ENCODE measurements at places on chromosomes 2 and 18.
A peak's percentile ranks its signal among the peaks of the same experiment; 100 is the strongest.

GRCh38 chr2:109436610-109437225 lies 177.0 kb downstream of the SEPTIN10 start:
- no peak for DNase-seq

DNA sequence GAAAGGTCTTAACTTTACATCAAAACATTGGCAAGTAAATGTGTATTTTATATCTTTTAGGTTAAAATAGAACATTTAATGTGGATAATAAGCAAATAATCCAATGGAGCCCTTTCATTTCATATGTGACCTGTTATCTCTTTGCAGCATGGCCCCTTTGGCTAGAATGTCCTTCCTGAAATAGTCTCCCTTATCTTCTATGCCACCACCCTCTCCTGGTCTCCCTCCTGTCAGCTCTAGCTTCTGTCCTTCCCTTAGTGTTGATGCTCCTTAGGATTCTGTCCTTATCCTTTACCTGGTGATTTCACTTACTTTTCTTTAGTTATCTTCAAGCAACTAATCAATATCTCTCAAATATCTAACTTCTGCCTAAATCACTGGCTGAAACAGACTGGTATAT lies 87.1 kb upstream of the TFCP2L1 start:
- DNase-seq = no peak

DNA sequence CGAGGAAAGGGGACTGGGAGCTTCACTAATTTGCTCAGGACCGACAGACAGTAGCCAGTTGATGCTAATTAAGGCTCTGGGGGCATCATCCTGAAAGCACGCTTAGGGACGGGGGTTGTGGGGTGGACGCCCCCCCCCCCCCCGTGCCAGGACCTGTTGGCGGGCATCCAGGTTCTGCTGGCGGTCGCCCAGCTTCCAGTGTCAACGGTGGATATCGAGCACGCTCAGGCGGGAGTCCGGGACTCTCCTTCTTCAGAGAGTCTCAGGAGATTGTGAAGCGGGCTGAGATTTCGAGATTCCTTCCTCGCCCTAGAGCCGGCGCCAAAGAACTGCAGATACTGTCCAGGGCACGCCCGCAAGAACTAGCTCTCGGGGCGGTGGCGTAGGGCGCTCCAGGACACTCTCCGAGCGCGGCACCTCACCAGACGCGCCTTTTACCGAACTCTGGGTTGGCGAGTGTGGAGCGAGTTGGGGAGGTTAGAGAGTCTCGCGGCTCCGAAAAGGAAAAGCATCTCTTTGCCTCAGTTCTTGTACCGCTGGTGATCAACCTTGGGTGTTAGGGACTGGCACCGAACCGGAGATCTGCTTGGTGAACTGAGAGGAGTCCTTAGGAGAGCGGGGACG lies 5.6 kb downstream of the RAX start:
- DNase-seq = no peak

DNA sequence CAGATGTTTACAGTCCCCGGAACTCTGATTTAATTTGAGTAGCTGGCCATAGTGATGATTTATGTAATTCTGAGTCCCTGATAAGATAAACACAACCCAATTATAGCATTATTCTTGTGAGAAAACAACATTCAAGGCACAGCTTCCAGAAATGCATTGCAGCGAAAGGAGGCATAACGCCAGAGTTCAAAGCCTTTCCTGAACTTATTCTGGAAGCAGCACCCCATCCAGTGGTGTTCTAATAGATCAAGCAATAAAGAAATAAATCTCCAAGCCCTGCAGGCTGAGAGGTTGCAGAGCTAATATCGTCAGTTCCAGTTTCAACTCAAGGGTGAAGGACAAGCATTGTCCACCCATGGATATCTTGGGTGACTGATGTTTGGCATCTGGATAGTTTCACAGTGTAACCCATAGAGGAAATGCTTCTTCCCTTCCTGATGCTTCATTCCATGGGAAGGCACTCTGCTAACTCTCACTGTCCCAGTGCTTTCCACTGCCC lies 18.8 kb downstream of the CDH2 start:
- no peak for DNase-seq

GRCh38 chr2:20972110-20972509 lies 71.8 kb downstream of the APOB start:
- no peak for DNase-seq

DNA sequence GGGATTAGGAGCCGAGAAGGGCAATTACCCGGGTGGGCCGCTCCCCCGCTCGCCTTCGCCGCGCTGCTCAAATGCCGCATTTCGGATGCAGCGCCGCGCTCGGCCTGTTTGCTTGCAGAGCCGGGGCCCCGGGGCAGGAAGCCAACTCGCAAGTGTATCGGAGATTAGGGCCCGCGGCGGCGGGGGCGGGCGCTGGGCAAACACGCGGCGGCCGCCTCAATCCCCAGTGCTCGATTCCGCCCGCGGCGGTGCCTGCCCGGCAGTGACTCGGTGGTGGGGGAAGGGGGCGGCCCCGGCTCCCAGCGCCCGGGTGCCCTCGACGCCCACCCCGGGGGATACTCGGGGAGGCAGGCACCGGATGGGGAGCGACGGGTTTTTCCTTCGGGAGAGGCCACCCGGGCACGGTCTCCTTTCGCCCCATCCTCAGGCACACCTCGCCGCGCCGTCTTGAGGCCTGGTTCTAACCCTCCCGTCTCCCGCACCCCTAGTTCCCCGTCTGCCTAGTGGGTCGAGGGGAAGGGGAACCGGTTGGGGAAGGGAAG lies 26.6 kb upstream of the NOTO start:
- peak; percentile 41 for DNase-seq

DNA sequence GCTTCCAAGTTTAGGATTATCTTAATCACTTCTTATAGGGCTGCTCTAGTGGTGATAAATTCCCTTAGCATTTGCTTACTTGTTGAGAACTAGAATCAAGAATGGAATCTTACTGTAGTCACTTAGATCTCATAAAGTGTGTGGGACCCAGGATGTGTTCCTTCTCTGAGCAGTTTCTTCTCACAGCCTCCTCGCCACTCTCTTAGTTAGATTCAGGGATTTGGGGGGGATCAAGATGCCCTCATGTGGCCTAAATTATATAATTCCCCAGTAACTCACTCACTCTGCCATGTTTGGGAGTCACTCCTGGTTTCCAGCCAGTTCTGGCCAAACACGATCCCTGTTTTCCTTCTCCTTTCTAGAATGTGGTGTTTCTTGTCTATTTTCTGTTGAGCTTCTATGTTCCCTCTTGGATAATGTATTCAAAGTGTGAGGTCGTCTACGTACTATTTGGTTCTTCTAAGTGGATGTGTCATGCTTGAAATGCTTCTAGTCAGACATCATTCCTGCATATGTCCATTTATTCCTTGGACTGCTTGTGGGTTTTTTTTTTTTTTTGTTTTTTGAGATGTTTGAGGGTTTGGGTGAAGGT lies 414.9 kb upstream of the SYT4 start:
- no peak for DNase-seq

GRCh38 chr2:42513252-42513918 lies 19.6 kb upstream of the KCNG3 start:
- DNase-seq = no peak

- no peak for DNase-seq
Observed at GRCh38 chr2:219234331-219234730, 4.7 kb downstream of the ANKZF1 start.

- DNase-seq = no peak
Observed at GRCh38 chr2:233416706-233417105, 62.4 kb downstream of the DGKD start.

- DNase-seq = no peak
Observed at GRCh38 chr2:79638410-79638809, 125.6 kb downstream of the CTNNA2 start.

DNA sequence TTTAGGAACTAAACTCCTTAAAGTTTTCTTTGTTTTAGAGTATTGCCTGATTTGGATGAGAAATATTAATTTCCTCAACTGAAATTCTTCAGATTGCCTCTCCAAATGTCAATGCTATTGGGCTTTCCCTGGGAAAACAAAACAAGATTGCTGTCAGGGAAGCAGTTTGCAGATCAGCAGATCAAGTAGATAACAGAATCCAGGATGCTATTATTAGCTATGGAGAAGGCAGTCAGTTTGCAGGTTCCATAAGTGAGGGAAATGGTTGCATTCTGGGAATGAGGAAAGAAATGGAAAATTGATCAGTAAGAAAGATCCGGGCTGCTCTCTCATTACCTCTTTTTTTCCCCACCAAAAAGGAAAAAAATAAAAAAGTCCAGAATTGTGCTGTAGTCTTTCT lies 11.0 kb downstream of the LINC00305 start:
- DNase-seq = no peak

- DNase-seq = no peak
Observed at GRCh38 chr18:9974279-9974915, 60.6 kb downstream of the VAPA start.

DNA sequence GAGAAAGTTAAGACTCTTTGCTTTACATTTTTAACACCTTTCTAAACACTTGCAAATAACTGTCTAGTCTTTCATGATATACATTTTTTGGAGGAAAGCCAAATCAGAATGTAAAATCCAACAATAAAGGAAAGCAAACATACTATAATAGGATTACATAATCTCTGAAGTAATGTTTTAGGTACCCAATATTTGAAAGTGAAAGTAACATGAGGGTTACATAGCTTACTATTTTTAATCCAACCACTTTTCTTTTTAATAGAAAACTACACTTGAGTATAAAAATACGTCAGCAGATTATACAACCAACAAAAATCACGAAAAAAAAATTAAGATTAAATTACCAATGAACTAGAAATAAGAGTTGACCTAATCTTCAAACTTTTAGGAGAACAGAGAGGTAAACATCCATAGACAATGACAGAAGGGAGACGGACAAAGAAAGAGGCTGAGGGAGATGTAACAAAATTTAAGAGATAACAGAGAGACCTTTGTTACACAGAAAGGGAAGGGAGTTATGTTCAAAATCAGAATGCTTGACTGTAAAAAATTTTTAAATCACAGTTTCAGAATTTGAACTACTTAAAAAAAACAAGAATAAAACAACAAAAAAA lies 150.0 kb downstream of the IKZF2 start:
- DNase-seq = no peak

GRCh38 chr18:75958683-75959082 lies 531.2 kb upstream of the SMIM21 start:
- no peak for DNase-seq

- no peak for DNase-seq
Observed at GRCh38 chr2:80113399-80113798, 191.2 kb downstream of the LRRTM1 start.

GRCh38 chr2:33442528-33443079 lies 33.8 kb upstream of the RASGRP3 start:
- DNase-seq = no peak

DNA sequence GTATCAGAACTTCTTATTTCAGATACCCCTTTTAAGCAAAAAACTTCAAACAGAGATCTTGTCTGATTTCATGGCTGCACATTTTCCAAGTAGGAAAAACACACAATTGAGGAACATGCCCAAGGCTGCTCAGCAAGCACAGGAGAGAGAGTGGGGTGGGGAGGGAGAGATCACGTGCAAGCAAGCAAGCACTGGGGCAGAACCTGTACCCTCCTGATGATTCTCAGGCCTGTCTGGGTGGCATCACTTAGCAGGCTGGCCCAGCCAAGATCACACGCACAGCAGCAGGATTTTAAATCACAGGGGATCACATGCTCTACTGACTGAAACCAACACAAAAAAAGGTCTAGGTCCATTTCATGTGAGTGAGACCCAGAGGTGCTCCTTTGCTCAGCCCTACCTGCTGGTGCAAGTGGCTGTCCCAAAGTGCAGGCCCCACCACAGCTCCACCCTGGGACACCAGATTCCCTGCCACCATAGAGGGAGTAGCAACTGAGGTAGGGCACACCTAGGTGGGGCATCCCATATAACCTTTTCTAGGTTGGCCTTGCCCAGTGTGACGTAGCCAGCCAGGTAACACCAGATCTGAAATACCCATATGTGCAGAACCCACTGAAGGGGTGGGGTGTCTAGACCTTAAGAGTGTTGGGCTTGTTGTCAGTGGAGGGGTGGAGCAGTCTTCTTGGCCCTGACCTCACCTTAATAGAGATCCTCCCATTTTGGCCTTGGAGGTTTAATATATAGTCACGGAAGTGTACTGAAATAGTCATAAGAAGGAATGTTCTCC lies 1.8 kb upstream of the LYPD6B start:
- DNase-seq = no peak

- no peak for DNase-seq
Observed at GRCh38 chr2:86704459-86704971, 15.6 kb upstream of the RMND5A start.

DNA sequence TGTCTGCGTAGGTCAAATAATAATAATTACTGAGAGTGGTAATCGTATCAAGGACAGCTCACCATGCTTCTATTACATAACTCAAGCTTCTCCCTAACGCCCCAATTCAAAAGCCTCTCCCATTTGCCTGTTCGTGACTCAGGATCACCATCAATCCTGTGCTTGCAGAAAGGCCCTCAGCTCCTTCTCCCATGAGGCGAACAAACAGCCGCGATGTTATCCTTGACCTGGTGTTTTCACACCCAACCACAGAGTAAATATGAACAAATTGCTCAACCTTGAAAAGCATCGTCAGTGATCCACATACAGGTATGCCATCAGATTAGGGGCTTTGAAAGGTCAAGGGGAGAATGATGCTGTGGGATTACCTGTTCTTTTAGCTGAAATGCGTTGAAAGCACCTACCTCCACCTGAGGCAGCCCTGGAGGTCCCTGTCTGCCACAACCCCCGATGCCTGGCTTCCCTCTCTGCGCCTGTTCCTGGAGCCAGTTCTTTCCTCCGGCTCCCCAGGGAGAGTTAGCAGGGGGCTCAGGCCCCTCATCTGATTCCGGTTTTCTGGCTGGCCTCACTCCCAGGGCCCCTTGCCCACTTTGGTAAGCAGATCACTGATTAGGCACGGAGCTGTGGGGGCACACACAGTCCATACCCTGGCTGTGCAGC lies 39.1 kb upstream of the ODC1 start:
- DNase-seq = no peak

GRCh38 chr2:23484275-23484674 lies 99.3 kb downstream of the KLHL29 start:
- DNase-seq = no peak

- DNase-seq = no peak
Observed at GRCh38 chr18:34649080-34649479, 61.0 kb upstream of the DTNA start.

DNA sequence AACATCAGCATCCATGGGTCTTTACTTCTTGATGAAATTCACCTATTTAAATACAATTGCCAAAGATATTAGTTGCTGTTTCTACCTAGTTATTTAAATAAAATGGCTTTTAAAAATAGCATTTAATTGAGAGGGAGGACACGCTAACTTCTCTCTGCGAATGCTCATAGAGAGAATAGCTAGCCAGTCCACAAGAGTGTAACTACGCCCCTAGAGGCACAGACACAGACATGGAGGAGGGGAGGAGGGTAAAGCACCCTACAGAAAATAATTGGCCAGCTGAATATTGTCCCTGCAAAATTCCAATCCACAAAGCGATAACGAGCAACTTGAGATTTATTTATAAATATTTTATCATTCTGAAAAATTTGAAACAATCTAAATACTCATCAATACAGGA lies 97.0 kb upstream of the PAPOLG start:
- no peak for DNase-seq

DNA sequence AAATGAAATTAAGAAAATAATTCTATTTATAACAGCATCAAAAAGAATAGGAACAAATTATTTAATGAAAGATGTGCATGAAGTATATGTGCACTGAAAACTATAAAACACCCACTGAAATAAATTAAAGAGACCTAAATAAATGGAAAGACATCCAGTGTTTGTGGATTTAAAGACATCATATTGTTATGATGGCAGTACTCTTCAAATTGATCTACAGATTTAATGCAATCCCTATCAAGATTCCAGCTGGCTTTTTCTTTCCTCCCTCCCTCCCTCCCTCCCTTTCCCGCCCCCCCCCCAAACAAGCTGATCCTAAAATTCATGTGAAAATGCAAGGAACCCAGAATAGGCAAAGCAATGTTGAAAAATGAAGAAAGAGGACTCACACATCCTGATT lies 83.5 kb upstream of the ZFP36L2 start:
- DNase-seq = no peak

- DNase-seq = no peak
Observed at GRCh38 chr2:48483916-48484315, 46.0 kb upstream of the STON1 start.
